ENCODE measurements at places on chromosomes 5 and 9.

- no peak for DNase-seq
Observed at GRCh38 chr9:126833710-126834345, 26.6 kb upstream of the ZBTB34 start.

- DNase-seq = peak; percentile 70
Observed at GRCh38 chr9:124110307-124110915, 98.8 kb downstream of the LHX2 start.

DNA sequence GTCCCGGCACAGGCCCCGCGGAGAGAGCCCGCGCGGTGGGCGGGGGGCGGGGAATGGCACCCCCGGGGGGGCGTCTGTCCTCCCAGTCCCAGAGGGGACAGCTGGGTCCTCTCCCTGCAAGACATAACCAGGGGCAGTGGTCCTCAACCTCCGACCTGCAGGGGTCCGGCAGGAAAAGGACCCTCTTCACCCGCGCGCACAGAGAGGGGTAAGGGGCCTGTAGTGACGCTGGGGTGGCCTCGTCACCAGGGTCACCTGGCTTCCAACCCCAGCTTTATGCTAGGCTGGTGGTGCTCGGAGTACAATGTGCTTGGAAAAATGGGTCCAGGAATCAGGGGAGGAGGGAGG, 34.2 kb downstream of the LHX2 start:
- no peak for DNase-seq

DNA sequence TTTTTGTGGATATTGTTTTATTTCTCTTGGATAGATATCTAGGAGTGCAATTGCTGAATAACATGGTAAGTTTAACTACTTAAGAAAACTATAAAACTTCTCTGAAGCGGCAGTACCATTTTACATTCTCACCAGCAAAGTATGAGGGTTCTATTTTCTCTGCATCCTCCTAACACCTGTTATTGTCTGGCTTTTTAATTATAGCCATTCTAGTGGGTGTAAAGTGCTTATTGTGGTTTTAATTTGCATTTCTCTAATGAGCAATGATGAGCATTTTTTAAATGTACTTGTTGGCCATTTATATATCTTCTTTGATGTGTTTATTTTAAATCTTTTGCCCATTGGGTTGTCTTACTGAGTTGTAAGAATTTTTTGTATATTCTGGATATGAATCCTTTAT, 28.7 kb downstream of the SMIM32 start:
- no peak for DNase-seq

DNA sequence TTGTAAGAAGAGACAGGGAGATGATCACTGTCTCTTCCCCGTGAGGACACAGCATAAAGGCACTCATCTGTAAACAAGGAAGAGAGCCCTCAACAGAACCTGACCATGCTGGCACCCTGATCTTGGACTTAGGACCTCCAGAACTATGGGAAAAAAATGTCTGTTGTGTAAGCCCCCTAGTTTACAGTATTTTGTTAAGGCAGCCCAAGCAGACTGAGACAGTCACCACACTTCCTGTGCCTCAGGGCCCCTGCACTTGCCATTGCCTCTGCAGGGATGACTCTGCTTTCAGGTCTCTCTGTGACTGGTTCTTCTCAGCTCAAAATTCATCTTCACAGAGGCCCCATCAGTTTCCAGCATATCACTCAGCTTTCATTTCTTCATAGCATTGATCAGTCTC, 372.1 kb downstream of the TLE1 start:
- DNase-seq = no peak

GRCh38 chr9:135245482-135246247, 158.2 kb downstream of the OLFM1 start:
- DNase-seq = no peak
